ENCODE measurements at places on chromosomes 11 and 22.

DNA sequence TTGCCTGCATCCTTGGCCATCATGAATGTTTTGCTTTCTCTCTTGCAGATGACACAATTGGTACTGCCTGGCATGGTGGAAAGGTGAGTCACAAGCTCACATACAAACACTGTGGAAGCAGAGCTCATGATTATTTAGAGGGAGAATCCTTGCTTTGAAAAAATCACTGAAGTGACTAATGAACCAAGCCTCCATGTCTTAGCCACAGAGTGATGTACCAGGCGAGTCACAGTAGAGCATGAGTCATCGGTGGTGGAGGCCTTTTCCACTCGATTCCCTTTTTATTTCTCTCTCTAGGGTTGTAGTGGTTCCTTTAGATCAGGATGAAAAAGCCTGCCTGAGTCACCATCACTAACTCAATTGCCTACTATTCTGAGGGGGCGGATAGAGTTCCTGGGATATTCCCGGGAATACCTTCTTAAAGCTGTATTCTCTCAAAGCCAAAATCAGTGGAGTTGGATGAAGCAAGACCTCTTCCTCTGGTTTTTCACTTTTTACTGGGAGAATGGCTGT, 49.6 kb upstream of the ALKBH3 start:
- no peak for DNase-seq

GRCh38 chr11:31443802-31444201, 65.6 kb downstream of the IMMP1L start:
- peak; percentile 63 for DNase-seq

GRCh38 chr22:50600538-50600937, at the start of gene MAPK8IP2:
Gene MAPK8IP2, plus strand, starts transcription at chr22:50600793. Its CDS starts 26 bp downstream, at chr22:50600819.
- peak; percentile 25 for DNase-seq

- no peak for DNase-seq
Measured at GRCh38 chr11:71349627-71350026, 97.2 kb upstream of the SHANK2 start.

DNA sequence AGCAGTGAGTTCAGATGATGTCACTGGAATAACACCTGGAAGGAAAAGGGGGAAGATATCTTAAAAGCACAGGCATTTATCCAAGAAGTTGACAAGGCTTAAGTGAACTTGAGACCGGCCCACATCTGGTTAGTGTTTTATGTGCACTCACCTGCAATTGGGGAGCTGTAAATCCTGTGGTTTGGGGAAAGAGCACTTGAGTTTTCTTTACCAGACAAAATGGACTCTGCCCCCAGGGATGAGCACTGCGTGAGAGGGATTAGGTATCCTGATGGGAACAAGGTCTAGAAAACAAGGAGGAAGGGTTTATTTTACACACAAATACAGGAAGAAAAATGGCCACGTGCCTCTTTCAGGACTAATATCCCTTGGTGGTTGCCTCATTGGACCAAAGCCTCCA, 15.2 kb downstream of the E2F8 start:
- DNase-seq = no peak

- DNase-seq = no peak
Measured at GRCh38 chr11:77866336-77866735, 45.4 kb downstream of the AAMDC start.

GRCh38 chr11:11622772-11623171, 967 bp upstream of the GALNT18 start:
- peak; percentile 52 for DNase-seq

DNA sequence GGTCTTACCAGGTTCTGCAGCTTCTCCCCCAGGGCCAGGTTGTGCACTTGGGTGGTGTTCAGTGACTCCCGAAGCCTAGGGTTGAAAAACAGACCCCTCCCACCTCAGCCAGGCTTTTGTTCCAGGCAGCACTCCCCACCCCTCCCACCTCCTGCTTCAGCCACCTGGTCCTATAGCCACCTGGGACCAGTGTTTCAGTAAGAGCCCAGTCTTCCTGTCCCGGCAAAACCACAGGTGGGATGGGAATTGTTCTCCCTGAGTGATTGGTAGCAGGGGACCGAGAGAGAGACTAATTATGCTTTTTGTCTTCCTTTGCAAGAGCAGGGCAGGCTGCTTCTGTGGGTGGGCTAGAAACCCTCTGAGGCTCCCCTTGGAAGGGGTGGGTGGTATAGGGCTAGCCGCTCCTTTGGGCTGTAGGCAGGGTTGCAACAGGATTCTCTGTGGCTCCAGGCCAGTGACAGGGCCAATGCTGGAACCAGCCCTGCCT, 8.5 kb upstream of the NAALADL1 start:
- DNase-seq = no peak

DNA sequence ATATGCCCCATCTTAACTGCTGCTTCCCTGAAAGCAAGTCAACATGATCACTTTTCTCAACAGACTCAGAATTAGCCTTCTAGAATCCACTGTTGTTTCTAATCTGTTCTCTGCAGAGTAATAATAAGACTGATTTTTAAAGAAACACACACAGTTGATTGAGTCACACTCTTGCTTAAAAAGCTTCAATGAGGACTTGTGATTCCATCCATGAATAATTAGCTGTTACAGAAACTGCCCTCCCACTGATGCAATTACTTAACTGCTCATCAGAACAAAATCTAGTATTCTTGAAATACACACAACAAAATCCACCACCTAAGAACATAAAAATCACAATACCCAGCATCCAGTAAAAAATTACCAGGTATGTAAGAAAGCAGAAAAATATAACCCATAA, 100.5 kb upstream of the TIMP3 start:
- no peak for DNase-seq

DNA sequence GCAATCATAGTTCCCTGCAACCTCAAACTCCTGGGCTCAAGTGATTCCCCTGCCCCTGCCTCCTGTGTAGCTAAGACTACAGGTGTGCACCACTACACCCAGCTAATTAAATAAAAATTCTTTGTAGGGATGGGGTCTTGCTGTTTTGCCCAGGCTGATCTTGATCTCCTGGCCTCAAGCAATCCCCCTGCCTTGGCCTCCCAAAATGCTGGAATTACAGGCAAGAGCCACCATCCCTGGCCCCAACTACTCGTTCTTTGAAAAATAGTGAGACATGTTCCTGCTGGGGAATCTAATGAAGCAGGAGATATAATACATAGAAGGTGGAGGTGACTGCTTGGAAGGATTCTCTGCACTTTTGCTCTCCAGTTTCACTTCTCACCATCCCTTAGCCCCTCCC, 40.1 kb upstream of the RFPL3 start:
- DNase-seq = no peak

- no peak for DNase-seq
Measured at GRCh38 chr11:59145534-59145933, 2.9 kb downstream of the FAM111A start.

DNA sequence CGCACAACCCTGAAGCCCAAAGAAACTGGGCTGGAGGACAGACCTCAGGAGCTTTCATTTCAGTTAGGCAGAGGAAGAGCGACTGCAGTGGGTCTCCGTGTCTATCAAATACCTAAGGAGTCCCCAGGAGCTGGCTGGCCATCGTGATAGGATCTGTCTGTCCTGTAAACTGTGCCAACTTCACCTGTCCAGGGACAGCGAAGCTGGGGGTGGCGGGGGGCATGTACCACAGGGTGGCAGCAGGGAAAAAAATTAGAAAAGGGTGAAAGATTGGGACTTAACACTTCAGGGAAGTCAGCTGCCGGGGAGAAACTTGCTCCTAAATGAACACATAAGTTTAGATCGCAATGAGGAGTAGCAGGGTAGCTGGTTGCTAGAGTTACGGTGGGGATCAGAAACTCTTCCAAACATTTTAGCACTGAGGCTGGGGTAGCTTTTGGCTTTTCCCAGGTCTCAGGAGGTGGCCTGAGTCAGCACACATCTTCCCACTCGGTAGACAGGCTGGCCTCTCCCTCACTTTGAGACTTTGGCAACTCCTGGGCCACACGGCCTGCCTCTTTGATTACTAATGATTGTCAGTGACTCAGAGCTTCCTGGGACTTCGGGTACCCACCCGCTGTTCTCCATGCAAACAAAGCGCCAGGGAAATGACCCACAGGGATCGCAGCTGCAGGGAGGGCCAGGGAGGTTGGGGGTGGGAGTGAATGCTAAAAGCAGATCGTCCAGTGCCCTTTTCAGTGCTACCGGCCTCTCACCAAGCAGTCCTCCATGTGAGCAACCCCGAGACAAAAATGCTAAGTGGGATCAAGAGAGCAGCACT, 2.9 kb upstream of the MTFP1 start:
- DNase-seq = peak; percentile 24

DNA sequence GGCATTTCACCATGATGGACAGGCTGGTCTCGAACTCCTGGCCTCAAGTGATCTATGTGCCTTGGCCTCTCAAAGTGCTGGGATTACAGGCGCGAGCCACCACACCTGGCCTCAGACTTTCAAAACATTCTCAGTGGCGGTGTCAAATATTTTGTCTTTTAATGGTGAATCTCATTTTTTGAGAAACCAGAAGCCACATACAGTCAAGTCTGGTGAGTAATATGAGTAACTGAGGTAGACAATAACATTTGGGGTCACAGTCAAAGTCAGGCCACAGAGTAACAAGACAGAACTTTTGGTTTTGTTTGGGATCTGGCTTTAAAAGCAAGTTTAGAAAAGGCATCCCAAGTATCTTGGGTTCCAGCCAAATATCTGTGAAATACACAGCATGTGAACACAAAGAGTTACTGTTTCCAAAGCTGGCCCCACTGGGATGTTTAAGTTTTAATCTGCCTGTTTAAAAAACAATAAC, 5.6 kb upstream of the TMA7B start:
- DNase-seq = no peak

- DNase-seq = no peak
Measured at GRCh38 chr11:118921929-118922744, 3.6 kb downstream of the BCL9L start.

- DNase-seq = no peak
Measured at GRCh38 chr11:5043380-5043779, 2.9 kb upstream of the OR52J3 start.

- no peak for DNase-seq
Measured at GRCh38 chr11:62600367-62601121, 1.1 kb downstream of the MTA2 start.

GRCh38 chr22:37581504-37581903, 1.6 kb upstream of the LGALS2 start:
- DNase-seq = no peak

DNA sequence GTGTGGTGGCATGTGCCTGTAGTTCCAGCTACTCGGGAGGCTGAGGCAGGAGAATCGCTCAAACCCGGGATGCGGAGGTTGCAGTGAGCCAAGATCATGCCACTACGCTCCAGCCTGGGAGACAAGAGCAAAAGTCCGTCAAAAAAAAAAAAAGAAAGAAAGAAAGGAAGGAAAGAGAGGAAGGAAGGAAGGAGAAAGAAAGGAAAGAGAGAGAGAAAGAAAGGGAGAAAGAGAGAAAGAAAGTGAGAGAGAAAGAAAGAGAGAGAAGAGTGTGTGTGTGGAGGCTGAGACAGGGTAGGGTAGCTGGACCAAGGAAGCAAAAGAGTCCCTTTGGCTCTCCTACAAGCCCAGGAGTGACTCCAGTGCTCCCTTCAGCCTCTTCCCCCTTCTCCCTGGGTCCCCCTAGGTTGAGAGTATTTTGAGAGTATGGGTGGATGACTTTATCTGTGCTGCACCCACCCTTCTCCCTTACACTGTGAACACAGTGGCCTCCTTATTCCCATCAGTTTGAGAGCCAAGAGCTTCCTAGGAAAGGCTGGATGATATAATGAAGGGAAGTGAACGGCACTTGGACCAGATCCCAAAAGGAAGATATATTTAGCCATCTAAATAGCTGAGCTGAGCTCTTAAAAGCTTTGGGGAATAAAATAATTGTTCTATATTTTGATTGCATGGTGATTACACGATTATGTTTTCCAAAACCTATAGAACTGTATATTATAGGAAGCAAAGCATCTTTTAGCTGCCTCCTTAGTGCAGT, 9.5 kb upstream of the DENND5A start:
- DNase-seq = no peak

DNA sequence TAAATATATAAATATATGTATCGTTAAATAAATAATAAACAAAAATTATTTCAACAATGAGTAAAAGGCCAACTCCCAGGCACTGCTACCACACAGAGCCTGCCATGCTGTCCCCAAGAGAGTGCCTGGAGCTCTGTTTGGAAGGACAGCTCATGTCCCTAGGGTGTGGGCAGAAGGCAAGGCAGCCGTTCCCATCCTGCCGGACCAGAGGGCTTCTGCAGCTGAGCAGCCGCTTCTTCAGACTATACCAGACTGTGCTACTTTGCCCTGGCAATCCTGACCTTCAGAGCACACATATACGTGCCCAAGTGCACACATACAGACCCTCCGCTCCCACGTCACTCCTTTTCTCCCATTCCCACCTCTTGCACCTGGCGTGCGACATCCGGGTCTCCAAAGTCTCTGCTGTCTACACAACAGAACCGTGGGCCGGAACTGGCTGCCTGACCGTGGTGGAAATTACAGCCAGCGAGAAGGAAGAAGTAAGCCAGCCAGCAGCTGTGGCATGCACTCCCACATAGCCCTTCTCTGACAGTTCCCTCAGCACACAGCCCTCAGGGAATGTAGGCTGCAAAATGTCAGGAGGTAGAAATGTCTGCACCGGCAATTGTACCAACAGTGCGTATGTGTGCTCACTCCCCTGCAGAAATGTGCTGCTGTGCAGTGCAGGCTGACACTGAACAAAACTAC, 24.0 kb downstream of the PAX6 start:
- no peak for DNase-seq

DNA sequence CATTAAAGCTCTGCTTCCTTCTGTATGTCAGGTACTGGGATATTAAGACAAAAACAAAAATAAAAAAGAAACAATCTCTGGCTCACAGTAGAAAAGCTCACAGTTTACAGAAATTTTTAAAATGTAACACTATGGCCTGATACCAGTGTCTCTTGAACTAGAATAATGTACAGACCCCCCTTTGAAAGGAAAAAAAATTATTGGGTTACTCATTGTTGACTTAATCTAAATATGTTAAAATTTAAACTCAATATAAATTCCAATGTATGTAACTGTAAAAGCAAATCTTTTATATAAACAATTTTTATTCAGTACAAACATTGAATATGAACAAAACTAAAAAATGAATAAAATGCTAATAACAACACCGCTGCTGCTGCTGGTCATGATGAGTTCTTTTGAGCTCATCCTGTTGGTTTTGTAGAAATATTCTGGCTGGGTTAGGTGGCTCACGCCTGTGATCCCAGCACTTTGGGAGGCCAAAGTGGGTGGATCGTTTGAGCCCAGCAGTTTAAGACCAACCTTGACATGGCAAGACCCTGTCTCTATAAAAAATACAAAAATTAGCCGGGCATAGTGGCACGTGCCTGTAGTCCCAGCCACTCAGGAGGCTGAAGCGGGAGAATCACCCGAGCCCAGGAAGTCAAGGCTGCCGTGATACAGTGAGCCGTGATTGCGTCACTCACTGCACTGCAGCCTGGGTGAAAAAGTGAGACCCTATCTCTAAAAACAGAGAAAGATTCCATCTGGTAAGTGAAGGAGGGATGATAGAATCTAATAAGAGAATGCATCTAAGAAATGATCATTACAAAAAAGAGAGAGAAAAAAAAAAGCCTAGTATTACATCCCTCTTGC, 11.8 kb upstream of the KCNE3 start:
- no peak for DNase-seq

GRCh38 chr11:87150936-87151335, 113.2 kb downstream of the TMEM135 start:
- no peak for DNase-seq

- no peak for DNase-seq
Measured at GRCh38 chr11:79942646-79943045, 501.8 kb upstream of the TENM4 start.

- DNase-seq = no peak
Measured at GRCh38 chr11:87405356-87405755, 367.6 kb downstream of the TMEM135 start.

All from NCI-H748 treated with DMSO at 0.1 percent for 48 hours (cell line).